ENCODE measurements at places on chromosomes 2 and 18. TPM values are rescaled to one million over a fixed set of nuclear protein-coding genes. Genes with fewer than 3 reads are reported as not detected.

DNA sequence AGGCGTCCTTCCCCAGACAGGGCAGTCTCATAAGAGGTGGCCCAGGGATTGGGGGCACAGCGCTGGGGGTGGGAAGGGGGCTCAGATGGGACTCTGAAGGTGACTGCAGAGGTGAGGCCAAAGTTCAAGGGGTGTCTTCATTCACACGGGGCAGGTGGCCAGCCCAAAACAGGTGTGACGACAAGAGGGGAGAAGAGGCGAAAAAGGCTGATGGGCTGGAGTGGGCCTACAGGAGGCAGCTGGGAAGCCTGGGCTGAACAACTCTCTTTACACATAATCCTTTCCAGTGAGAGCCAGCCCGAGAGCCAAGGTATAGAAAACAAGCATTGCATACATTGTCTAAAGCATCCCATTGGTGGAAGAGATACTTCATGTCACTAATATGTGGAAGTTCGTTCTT lies 130.9 kb upstream of the ASB18 start:
- no peak overlapping the region for H3K4me3 ChIP-seq
- no peaks in the 10 kb centered on the region for H3K36me3 ChIP-seq
- no peak for DNase-seq
- no peaks in the 10 kb centered on the region for H3K27me3 ChIP-seq
- no peak overlapping the region for H3K27ac ChIP-seq
- no peaks in the 10 kb centered on the region for H3K4me1 ChIP-seq

GRCh38 chr18:31206787-31207381 lies 44.2 kb upstream of the DSC1 start:
- H3K4me3 ChIP-seq: no peak overlapping the region
- no peaks in the 10 kb centered on the region for H3K4me1 ChIP-seq
- peak; percentile 81 for DNase-seq
- H3K27ac ChIP-seq: no peak overlapping the region

DNA sequence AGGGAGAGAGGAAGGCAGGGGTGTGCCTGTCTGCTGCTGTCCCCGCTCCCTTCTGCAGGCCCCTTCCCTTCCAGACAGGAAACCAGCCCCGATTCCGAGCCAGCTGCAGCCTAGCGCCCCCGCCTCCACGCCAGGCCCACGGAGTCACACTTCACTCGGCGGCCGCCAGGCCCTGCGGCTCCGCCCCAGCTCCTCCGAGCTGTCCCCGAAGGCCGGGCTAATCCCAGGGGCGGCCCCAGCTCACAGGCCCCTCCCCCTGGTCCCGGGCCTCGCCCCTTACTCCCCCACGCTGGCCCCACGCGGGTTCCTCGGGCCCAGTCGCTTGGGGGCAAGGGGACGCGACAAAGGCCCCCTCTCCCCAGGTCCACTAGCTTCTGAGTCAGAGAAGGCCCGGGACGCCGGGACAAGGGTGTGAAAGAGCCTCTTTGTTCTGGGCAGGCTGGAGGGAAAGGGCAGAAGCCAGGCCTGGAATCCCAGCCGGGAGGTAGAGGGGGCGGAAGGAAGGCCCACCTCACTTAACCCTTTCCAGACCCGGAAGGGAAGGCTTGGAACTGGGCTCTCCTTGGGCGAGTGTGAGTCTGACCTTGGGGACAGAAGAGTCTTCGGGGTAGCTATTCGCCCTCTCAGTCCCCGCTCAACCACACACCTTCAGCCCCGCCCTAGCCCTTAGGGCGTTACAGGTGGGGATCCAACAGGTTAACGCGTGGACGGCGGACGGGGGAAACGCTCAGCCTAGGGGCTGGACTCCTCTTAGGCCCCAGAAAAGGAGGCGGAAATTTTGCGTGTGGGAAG lies 1.2 kb downstream of the RTKN start:
- DNase-seq: peak; percentile 85
- H3K36me3 ChIP-seq: no peaks in the 10 kb centered on the region
- H3K27me3 ChIP-seq: no peaks in the 10 kb centered on the region
- H3K4me1 ChIP-seq: peaks cover 12% of the 10 kb centered on the region
- peak overlapping the region; percentile 71 for H3K27ac ChIP-seq

- H3K4me3 ChIP-seq: peak overlapping the region; percentile 13
- H3K27me3 ChIP-seq: no peaks in the 10 kb centered on the region
- no peak for DNase-seq
- H3K4me1 ChIP-seq: peaks cover 14% of the 10 kb centered on the region
- H3K27ac ChIP-seq: peak overlapping the region; percentile 84
Measured at GRCh38 chr2:97869722-97870346, 125.9 kb downstream of the TMEM131 start.

DNA sequence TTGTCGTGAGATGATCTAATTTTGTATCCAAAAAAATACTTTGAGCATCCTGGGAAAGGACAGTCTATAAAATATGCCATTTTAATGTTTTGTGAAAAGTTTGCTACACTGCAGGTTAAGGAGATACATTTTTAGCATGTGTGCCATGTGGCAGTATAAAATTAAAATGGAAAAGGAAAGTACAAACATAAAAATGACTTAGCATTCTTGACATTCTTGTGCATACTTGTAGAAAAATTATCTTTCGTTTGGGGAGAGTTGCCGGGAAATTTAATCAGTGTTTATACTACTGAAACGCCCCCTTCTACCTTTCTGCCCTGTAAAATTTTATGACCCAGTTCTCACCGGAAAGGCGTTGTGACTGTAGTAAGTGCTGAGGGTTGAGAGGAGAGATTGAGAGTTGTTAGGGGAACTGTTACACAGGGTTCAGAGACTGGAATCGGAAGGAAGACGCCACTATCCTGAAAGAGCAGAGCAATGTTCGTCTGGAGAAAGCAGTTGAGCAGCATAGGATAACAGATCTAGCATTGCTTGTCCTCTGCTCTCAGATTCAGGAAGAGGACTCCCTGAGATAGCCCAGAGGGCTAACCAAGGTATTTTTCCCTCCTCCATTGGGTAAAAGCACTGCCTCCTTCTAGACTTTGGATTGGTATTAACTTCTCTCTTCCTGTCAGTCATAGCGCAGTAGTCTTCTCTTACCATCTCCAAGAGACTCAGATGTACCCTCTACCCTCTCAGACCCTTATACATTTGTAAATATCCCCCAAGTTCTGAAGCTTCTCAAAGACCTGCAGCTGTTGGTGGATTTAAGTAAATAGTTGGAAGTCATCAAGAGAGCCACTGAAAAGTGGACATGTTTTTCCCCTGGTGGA lies 2.7 kb downstream of the CDH20 start:
- no peak overlapping the region for H3K27ac ChIP-seq
- H3K36me3 ChIP-seq: no peaks in the 10 kb centered on the region
- H3K4me1 ChIP-seq: peaks cover 4% of the 10 kb centered on the region
- H3K4me3 ChIP-seq: no peak overlapping the region

GRCh38 chr2:219280651-219281050 lies 1.5 kb downstream of the DNAJB2 start:
- peaks cover 28% of the 10 kb centered on the region for H3K36me3 ChIP-seq
- H3K4me1 ChIP-seq: peaks cover 17% of the 10 kb centered on the region
- H3K4me3 ChIP-seq: no peak overlapping the region
- peak overlapping the region; percentile 91 for H3K27ac ChIP-seq

- no peaks in the 10 kb centered on the region for H3K36me3 ChIP-seq
- DNase-seq: no peak
- no peak overlapping the region for H3K27ac ChIP-seq
- no peaks in the 10 kb centered on the region for H3K4me1 ChIP-seq
- no peak overlapping the region for H3K4me3 ChIP-seq
- no peaks in the 10 kb centered on the region for H3K27me3 ChIP-seq
Measured at GRCh38 chr2:179297927-179298326, 33.3 kb upstream of the SESTD1 start.

DNA sequence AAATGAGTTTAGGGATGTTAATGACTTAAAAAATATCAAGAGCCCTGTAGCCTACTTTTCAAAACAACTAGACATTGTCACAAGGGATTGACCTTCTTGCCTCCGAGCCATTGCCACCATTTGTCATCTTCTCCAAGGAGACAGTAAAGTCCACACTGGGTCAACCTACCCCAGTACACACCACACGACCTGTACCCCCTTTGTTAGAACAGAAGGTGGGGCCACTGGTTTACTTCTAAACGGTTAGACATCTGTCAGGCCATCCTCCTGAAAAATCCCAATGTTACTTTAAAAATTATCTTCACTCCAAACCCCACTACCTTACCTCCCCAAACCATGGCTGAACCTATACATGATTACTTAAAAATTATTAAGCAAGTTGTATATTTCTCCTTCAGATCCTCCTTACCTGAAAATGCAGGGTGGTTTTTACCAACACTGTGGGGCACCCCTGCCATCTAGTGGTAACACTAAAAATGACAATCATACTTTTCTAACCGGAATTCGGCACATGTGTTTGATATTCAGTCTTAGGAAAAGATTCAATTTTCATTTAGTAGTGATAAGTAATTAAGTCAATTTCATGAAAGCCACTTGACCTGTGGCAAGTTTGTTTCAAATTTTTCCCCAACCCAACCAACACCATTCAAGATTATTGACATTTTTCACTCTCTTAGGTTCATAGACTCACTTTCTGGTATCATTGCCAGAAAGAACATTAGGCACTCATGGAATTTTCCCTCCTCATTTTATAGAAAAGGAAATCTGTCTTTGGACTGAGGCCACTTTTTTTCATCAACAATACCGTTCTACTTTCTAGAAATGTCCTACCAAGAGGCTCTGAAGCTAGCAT lies 265.3 kb upstream of the PKDCC start:
- peak; percentile 13 for DNase-seq
- no peak overlapping the region for H3K27ac ChIP-seq
- no peaks in the 10 kb centered on the region for H3K27me3 ChIP-seq
- H3K4me3 ChIP-seq: no peak overlapping the region
- H3K4me1 ChIP-seq: no peaks in the 10 kb centered on the region
- H3K36me3 ChIP-seq: no peaks in the 10 kb centered on the region

GRCh38 chr2:148653437-148653836 lies 8.9 kb downstream of the EPC2 start:
- peaks cover 2% of the 10 kb centered on the region for H3K4me1 ChIP-seq
- H3K4me3 ChIP-seq: no peak overlapping the region
- H3K27ac ChIP-seq: no peak overlapping the region
- H3K27me3 ChIP-seq: no peaks in the 10 kb centered on the region

GRCh38 chr2:231581328-231581727 lies 11.3 kb upstream of the TEX44 start:
- no peaks in the 10 kb centered on the region for H3K4me1 ChIP-seq
- H3K4me3 ChIP-seq: no peak overlapping the region
- H3K27ac ChIP-seq: no peak overlapping the region
- no peaks in the 10 kb centered on the region for H3K27me3 ChIP-seq
- DNase-seq: no peak

DNA sequence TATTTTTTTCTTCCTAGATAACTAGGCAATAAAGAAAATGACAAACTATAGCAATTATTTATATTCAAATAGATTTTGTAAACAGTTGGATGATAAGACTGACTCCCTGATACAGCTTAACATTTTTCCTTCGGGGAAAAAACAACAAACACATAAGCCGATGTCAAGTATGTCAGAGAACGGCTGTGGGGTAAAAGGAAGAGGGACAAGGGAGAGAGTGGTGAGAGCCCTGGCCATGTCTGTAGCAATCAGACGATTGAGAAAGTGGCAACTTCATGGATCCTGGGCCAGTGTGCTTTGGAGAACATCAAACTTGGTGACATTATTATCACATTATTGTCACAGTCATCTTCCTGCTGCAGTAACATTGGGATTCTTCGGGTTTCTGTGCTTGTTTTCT lies 65.2 kb downstream of the RNF144A start:
- no peaks in the 10 kb centered on the region for H3K27me3 ChIP-seq
- no peak overlapping the region for H3K27ac ChIP-seq
- no peak overlapping the region for H3K4me3 ChIP-seq
- H3K36me3 ChIP-seq: no peaks in the 10 kb centered on the region
- no peaks in the 10 kb centered on the region for H3K4me1 ChIP-seq
- no peak for DNase-seq

- H3K4me1 ChIP-seq: no peaks in the 10 kb centered on the region
- no peak overlapping the region for H3K4me3 ChIP-seq
- H3K27me3 ChIP-seq: no peaks in the 10 kb centered on the region
Measured at GRCh38 chr2:48910961-48911360, 155.4 kb upstream of the LHCGR start.

DNA sequence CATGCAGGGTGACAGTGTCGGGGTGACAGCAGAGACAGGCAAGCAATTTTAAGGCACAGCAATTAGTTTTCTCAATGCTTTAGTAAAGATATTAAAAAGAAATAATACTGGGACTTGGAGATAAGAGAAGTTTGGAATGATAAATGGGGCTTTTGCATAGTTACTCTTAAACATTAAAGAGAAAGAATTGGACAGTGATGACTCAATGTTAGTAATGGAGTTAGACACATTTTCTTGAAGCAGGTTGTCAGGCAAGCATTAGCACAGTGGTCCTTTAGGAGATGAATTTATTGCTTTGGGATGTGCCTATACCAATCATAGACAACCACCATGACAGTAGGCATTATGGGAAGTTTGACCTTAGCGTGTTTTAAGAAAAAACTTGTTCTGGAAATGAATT lies 228.3 kb upstream of the RAB12 start:
- H3K4me3 ChIP-seq: no peak overlapping the region
- H3K27ac ChIP-seq: no peak overlapping the region
- H3K27me3 ChIP-seq: no peaks in the 10 kb centered on the region
- no peaks in the 10 kb centered on the region for H3K4me1 ChIP-seq
- peak; percentile 77 for DNase-seq

DNA sequence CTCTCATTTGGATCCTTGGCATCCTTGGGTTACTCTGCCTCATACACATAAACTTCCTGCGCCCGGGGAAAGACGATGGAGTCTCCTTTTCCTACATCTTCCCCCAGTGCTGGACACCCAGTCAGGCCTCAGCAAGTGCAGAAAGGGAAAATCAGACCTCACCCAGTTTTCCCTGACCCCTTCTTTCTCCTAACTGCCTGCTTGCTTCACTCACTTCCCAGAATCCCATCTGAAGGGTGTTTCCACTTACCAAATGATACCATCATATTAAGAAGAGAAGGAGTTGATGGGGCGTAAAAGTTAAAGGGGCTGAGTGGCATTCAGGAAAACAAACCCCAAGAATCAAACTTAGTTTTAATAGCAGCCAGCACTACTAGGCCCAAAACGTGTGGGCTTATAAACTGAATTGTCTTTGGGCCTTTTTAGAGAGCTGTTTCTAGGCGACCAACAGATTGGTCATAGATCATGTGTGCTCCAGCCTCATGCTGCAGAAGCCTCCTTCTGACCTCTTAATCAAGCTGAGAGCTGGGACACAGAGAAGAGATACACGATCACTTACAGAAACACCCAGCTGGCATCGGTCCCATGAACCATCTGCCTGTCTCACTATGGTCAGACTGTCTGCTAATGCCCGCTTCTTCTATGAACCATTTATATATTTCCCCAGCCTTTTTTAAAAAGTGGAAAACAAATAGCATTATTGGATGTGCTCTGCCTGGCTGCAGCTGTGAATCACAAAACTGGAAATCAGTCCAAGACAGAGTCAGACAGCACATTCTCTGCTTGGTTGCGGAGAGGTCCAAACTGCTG lies 165.7 kb upstream of the SLC14A2 start:
- no peak overlapping the region for H3K4me3 ChIP-seq
- H3K27me3 ChIP-seq: no peaks in the 10 kb centered on the region
- H3K27ac ChIP-seq: peak overlapping the region; percentile 16
- no peaks in the 10 kb centered on the region for H3K36me3 ChIP-seq
- DNase-seq: peak; percentile 42
- H3K4me1 ChIP-seq: no peaks in the 10 kb centered on the region

- no peaks in the 10 kb centered on the region for H3K4me1 ChIP-seq
- H3K27me3 ChIP-seq: no peaks in the 10 kb centered on the region
- peak; percentile 61 for DNase-seq
- H3K36me3 ChIP-seq: no peaks in the 10 kb centered on the region
- H3K27ac ChIP-seq: no peak overlapping the region
Measured at GRCh38 chr2:228777855-228778355, 493.2 kb downstream of the PID1 start.

- H3K4me1 ChIP-seq: no peaks in the 10 kb centered on the region
- no peak overlapping the region for H3K4me3 ChIP-seq
- no peaks in the 10 kb centered on the region for H3K27me3 ChIP-seq
- DNase-seq: no peak
- H3K27ac ChIP-seq: no peak overlapping the region
Measured at GRCh38 chr2:176686328-176686727, 417.1 kb downstream of the MTX2 start.

PDE1A gene
- 6.7 TPM for total RNA-seq

PTPN2 gene
- total RNA-seq: 23.6 TPM

Measured in fibroblast of lung (primary cell).